ENCODE measurements at places on chromosomes 7 and 10.

DNA sequence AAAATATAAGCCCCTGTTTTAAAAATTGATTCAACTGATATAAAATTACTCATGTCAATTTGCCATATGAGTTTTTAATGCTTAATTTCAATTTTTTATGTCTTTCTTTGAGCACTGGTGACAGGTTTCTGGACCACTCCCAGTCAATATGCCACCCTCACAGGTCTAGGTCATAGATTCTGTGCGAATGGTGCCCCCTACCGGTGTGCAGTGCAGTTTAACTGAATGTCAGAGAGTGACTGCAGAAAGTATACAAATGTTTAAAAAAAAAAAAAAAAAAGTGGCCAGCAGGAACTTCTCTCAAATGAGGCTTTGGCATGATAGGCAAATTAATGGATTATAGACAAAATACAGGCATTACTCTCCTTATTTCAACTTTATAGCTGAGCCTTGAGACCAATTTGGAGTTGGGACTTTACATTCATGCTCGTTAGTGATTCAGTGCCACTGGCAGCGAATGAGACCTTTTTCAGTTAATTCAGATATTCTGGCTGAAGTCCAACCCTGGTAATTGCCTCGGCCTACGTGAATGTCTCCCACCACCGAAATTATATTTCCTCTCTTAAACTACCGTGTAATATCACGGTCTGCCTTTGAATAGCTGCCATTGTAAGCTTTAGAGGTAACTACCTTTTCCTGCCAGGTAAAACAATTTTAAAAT lies 427.6 kb downstream of the PHTF2 start:
- no peak for DNase-seq

DNA sequence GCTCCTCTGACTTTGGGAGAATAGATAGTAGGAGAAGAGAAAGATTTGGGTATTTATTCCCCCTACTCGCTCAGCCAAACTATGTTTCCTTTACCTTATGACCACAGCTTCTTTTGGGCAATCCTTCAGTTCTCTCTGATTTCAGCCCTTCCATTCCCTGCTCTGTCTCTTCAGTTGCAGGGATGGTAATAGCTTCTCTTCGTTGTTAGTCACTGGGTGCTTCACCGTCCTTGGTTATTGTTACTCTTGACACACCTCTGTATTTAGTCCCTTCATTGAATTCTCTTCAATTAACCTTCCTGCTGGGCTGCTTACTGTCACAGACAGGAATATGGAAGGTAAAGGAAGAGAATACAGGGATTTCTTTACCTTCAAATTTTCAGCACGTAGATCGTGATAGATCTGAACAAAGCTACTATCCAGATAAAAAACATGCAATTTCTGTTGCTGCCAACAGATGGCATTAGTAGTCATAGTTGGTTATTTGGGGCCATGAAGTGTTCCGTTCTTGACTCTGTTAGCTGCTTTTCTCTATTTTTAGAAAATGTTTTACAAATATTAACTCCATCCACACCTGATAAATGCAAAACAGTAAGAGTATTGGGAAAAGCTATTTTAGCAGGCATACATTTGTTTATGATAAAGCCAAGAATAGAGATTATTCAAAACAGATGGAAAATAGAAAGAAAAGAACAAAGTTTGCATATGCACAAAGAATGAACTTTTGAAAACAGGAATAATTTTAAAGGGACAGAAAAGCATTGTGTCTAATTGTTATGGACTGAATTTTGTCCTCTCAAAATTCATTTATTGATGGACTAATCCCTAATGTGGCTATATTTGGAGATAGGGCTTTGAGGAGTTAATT lies 14.0 kb upstream of the PTTG1IP2 start:
- no peak for DNase-seq

DNA sequence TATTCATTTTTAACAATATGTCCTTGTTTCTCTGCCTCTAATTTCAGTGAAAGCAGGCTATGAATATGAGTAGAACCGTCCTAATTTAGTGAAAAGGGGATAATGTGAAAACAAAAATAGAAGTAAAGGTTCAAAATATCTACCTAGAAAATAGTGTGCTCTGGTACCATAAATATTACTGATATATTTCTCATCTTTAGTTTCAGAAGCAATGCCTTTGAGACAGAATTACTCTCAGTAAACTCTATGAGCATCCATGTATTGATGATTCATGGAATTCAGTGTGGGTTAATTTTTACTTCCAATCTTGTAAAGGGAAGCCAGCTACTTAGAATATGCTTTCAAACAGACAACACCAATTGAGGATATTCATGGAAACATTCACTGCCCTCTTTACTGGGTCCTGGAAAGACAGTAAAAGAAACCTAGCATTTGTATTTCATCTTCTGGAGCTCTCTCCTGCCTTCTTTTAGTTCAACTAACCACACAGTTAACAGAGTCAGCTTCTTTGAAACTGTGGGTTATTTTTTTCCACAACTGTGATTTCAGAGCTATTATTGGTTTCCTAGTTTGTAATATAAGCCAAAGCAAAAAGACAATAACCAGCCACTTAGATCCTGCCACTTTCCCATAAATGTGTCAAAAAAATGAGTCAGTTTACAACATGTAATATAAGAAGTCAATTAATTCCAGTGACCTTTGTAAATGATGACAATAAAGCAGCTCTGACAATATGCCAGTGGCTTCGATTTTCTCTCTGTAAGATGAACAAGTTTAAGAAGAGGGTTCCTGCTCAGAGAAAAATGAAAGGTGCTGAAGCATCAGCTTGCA lies 1.7 kb downstream of the LRRN3 start:
- DNase-seq, result no peak

DNA sequence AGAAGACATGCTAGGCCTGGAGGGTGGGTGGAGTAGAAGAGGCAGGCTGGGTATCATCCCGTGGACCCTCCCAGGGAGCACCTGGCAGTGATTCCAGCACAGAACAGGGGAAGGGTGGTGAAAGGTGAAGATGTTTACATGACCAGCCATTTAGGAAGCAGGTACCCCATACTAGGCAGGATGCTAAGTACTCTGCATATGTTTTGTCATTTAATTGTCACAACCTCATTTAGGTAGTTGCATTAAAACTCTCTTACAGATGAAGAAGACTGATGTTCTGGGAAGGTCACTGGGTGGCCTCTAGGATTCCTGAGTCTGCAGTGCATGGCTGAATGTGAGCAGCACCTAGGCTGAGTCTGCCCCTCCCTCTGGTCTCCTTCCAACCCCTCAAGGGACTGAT lies 15.2 kb downstream of the ITPRIP start:
- DNase-seq, result no peak

DNA sequence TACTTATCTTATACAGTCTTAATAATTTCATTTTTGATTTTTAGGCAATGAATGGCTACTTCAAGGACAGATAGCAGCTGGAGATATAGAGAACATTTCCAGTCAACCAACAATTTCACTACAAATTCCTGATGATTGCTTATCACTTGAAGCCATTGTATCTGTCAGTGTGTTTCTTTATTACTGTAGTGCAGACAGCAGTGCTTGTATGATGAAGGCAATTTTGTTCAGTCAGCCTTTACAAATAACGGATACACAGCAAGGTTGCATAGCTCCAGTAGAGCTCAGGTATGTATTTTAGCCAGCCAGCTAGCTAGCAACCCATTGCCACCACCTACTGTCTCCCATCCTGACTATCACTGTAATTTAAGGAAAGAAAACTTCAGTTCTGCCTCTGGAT lies 53.8 kb downstream of the NHLRC2 start:
- DNase-seq, result no peak

DNA sequence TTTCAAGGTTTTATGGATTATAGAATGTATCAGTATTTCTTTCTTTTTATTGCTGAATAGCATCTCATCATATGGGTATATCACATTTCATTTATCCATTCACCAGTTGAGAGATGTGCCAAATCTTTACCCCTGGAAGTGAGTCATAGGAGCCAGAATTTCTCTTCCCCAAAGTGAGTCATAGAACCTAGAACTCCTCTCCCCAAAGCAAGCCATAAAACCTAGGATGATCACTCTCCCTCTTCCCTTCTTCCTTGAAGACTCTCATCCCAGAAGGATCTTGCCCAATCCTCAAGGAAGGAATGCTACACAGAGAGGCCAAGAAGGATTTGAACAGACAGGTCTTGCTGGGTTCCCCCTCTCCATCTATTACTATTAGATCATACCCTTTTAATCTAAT lies 199.9 kb downstream of the EVX1 start:
- DNase-seq, result no peak

- DNase-seq, result no peak
Measured at GRCh38 chr7:93843260-93843659, 47.3 kb downstream of the TFPI2 start.

GRCh38 chr10:86830043-86830591 lies 73.7 kb downstream of the BMPR1A start:
- DNase-seq, result no peak

DNA sequence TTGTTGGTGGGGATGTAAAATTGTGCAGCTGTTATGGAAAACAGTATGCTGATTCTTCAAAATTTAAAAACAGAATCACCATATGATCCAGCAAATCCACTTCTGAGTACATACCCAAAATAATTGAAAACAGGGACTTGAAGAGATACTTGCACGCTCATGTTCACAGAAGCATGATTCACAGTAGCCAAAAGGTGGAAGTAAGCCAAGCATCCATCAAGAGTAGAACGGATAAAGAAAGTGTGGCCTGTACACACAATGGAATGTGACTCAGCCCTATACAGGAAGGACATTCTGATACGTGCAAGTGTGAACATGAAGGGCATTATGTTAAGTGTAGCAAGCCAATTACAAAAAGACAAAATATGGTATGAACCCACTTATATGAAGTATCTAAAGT lies 696.7 kb upstream of the CELF2 start:
- DNase-seq, result no peak

DNA sequence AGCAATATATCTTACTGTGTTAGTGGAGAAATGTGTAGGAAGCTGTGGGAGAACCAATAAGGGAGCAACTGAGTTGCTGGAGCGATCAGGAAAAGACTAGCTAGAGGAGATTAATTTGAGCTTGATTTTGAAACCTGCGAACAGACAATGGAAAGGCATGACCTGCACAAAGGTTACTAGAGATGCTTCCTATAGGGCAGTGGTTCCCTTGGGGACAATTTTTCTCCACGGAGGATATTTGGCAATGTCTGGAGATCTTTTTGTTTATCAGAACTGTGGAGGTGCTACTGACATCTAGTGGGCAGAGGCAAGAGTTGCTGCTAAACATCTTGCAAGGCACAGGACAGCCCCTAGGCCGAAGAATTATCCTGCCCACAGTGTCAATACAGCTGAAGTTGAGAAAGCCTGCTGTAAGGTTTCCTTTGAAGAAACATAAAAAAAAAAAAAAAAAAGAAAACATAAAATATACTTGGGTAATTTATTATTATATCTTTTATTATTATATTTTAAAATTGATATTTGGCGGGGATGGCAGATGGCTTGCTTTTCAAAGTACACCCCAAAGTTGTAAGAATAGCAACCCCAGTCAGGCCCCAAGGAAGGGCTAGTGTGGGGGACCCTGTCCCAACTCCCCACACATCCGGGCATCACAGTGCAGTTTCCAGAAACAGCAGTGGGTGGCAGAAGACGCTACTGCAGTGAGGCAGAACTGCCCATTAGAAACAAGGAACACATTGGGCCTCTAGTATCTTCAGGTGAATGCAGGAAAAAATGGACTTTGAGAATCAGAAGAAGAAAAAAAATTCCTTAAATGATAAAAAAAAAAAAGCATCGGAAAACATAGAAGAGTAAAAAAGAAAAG lies 481.6 kb downstream of the SH2D4B start:
- no peak for DNase-seq

GRCh38 chr10:44911081-44911540 lies at the start of gene TMEM72:
TMEM72 (plus strand) TSS chr10:44911337; CDS start chr10:44911513, 176 bp downstream.
- no peak for DNase-seq

DNA sequence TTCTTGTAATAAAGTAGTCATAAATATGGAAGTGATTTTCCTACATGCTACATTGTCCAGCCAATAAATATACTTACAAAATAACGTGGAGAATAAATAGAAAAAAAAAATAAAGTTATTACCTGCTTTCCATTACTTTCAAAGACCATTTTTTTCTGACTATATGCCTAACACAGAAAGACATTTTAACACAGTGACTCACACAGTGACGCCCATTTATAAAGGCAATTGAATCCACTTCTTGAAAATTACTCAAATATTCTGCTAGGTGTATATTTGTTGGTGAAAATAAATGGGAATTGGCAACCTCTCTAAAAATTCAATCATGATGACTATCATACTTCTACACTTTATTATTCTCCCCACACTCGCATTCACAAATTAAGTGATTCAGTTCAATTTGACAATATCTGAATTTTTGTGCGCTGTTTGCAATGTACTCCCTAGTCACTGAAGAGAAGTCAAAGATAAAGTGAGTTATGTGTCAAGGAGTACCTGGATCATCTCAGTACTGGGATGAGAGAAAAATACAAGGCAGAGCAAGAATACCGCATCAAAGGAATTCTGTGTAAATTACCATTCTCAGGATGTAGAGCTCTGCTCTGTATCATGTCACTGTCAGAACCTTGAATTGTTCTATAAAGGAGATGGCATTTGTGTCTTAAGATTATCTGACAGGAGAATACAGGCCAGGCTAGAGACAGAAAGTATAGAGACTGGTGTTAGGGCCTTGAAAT lies 642.7 kb downstream of the IPMK start:
- no peak for DNase-seq

- no peak for DNase-seq
Measured at GRCh38 chr7:79403451-79403850, 50.0 kb downstream of the MAGI2 start.

DNA sequence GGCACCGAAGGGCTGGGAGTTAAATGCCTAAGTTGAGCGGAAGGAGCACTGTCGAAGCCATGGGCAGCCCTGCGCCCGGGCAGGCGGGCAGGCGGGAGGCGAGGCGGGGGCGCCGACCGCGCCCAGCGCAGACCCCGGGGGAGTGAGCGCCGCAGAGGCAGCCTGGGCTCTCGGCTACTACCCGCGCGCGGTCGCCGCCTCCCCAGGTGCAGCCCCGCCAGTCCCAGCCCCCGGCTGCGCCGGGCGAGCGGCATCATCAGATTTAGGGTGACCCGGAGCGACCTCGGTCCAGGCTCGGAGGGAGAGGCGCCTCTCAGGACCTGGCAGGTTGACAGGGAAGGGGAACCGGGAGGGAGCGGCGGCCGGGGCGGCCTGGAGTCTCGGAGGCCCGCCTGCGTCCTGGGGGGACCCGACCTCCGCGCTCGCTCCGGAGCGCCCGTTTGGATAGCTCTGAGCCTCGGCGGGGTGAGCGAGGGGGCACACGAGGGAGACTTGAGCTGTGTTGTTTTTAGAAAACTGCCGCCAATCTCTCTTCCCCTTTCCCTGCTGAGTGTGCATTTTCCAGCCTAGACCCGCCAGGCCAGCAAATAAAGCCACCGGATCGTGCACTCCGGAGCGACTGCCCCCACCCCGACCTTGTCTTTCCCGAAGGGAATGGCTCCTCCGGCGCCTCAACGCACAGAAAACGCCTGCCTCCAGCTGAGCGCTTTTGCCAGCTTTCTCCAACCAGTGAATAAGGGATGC lies 2.3 kb upstream of the NRP1 start:
- DNase-seq, result no peak

GRCh38 chr10:26835025-26835424 lies 25.7 kb downstream of the ABI1 start:
- DNase-seq, result no peak

- DNase-seq, result no peak
Measured at GRCh38 chr10:16742165-16742960, 74.9 kb downstream of the RSU1 start.
